Kidney epithelial cell (primary cell): ENCODE measurements at places on chromosomes 12 and 14.
A peak's percentile ranks its signal among the peaks of the same experiment; 100 is the strongest.

DNA sequence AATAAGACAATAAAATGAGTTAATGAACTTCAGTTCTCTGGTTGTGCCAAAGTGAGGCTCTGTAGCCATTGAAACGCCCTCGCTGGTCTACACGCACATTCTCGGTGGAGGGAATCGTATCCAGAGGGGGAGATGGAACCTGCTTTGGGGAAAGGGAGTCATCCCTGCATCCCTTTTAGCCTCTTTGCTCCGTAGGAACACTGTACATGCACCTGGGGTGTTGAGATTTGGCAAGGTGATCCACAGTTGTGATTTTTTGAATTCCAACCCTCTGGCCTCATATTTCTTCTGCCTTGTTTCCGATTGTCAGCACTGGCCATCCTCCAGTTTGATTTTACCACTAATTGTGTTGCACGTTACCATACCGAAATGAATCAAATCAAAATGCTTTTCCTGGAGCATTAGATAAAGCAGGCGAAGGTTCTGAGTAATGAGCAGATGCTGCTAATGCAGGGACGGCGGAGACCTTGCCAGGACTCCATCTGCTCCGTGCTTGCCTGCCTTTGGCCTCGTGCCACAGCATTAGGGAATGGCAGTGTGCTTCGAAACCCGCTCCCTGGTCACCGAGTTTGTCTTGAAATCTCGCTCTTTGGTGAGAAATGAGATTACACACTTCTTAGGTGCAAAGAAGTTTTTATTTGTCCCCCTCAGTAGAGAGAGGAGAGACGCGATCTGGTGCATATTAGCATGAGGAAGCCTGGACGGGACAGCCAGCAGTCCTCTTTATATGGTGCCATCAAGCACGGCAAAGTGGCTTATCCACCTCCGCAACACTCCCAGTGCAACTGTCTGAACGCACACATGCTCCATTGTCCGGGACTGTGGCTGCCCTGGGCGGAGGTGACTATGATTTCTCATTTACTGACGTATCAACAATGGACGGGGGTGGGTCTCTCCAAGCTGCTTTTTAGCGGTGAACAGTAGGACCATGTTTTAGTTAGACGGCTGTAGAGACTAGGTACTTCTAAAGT lies 59.1 kb downstream of the FBXW8 start:
- DNase-seq: no peak

DNA sequence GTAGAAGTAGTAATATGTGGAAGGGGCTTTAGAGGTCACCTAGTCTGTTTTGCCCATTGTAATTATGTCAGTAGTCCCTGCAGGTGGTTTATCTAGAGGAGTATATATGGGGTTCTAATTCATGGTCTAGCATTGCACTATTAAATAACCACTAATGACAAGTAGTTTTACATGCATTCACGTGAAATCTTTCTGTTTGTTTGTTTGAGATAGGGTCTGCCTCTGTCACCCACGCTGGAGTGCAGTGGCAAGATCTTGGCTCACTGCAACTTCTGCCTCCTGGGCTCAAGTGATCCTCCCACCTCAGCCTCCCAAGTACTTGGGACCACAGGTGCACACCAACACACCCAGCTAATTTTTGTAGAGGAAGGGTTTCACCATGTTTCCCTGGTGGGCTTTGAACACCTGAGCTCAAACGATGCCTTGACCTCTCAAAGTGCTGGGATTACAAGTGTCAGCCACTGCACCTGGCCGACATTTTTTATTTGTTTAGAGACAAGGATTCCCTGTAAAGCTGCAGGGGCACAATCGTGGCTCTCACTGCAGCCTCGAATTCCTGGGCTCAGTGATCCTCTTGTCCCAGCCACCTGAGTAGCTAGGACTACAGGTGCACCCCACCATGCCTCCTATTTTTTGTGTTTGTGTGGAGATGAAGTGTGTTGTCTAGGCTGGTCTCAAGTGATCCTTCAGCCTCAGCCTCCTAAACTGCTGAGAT lies 12.0 kb upstream of the PSEN1 start:
- no peak for DNase-seq

DNA sequence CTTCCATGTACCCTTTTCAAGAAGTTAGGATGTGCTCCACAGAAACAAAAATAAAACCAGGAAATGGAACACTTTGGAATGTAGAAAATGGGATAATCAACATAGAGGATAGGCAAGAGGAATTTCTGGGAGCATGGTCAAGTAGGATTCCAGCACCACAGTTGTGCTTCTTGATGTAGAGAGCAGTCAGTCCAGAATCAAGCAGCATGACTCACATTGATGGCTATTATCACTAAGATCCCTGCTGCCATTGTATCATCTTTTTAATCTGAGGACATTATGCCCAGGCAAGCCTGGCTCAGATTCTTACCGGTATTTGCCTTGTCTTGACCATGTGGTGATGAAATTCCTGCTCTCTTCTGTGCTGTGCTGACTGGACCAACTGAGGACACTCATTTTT lies 5.7 kb downstream of the ETFRF1 start:
- DNase-seq: no peak

DNA sequence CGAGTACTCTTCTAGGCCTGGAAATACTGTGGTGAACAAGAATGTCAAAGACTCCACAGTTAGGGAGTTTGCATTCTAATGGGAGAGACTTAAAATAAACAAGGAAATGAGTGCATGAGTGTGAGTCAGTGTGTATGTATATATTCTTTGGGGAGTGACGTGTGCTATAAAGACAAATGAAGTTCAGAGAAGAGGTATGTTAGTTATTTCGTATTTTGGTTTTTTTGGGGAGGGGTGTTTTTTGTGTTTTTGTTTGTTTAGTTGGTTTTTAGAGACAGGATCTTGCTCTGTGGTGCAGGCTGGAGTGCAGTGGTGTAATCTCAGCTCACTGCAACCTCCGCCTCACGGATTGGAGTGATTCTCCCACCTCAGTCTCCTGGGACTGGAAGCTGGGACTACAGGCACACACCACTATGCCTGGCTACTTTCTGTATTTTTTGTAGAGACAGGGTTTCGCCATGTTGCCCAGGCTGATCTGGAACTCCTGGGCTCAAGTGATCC lies 74.3 kb downstream of the SRGAP1 start:
- DNase-seq: peak; percentile 67

DNA sequence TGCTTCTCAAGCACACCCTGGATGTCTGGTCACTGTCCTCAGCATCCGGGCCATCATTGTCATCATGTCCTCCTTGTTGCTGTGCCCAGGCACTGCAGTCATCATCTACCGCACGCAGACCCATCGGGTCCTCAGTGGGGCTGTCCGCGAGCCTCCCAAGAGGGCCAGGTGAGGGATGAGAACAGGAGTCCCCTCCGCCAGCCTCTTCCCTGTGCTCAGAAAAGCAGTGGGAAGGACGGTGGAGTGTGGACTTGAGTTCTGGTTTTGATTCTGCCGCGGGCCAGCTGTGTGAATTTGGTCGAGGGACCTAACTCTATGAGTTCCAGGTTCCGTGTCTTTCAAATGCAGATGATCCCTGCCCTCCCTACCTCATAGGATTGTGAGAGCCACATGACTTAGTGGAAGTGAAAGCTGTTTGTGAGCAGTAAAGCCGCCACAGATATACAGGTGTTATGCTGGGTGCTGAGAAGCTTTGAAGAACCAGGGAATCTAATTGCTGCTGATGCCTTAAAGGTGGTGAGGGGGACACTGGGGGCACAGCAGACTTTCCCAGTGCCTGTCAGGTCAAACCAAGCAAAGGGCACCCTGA lies 122.9 kb upstream of the RAP1B start:
- DNase-seq: no peak

GRCh38 chr12:132561427-132562156 lies 48.8 kb downstream of the LRCOL1 start:
- DNase-seq: no peak

DNA sequence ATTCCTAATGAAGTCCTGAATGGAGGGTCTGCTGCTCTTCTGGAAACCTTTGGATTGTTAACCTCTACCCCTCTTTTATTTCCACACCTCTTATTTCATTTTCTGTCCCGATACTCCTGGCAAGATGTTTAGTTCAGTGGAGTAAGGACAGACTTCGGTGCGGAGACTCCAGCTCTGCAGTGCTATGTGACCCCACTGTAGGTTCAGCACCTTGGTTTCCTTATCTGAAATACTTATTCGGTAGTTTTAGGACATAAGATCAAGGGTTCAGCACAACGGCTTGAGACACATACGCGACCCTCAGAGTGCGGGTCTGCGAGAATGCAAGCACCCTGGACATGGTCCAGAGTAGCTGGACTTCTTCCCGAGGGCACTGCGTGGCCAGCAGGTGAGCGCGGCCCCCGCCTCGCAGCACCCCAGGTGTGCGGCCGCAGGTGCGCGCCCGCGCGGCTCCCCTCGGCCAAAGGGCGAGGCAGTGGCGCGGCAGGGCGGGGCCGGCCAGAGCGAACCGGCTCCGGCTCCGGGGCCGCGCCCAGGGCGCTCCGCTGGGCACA lies 465 bp upstream of the FGD4 start:
- DNase-seq: no peak

GRCh38 chr14:77523109-77523508 lies 24.5 kb upstream of the ISM2 start:
- DNase-seq: no peak

- DNase-seq: no peak
Measured at GRCh38 chr12:28973491-28973890, 175.6 kb upstream of the FAR2 start.

GRCh38 chr12:74747305-74747704 lies 209.7 kb downstream of the ATXN7L3B start:
- DNase-seq: peak; percentile 16

- no peak for DNase-seq
Measured at GRCh38 chr12:99029511-99030271, 384.6 kb downstream of the APAF1 start.

DNA sequence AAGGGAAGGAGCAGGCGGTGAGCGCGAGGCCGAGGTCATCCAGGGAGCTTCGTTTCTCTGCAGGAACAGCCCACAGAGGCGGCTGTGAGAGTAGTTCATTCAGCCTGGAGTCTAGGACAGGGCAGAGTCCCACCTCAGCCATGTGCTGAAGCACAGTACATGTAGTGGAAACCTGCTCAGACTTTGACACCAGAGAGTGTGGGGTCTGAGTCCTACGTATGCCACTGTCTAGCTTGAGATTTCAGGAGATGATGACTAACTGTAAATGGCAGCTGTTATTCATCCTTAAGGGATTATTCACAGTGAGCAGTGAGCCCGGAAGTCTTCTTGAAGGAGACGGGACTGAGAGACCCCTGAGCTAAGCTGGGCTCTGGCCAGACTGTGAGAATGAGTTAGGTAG lies 938 bp upstream of the SLC6A13 start:
- DNase-seq: peak; percentile 48

- no peak for DNase-seq
Measured at GRCh38 chr12:15855646-15856045, 26.5 kb upstream of the STRAP start.

GRCh38 chr12:116662612-116663144 lies 75.2 kb downstream of the SPRING1 start:
- DNase-seq: no peak

DNA sequence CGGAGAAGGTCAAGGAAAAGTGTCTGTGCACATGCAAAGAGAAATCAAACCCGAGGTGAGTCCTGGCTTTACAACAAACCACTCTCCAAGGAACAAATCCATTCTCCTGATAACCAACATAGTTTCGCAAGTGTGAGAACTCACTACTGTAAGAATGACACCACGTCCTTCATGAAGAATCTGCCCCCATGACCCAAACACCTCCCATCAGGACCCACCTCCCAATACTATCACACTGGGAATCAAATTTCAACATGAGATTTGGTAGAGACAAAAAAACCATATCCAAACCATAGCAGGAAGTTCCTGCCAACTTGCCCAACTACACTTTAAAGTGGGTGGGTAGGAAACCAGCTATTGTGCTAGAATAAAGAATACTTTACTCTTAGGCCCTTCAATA lies 2.4 kb upstream of the ERC1 start:
- no peak for DNase-seq

GRCh38 chr14:74965486-74966153 lies 10.2 kb upstream of the PGF start:
- DNase-seq: no peak

DNA sequence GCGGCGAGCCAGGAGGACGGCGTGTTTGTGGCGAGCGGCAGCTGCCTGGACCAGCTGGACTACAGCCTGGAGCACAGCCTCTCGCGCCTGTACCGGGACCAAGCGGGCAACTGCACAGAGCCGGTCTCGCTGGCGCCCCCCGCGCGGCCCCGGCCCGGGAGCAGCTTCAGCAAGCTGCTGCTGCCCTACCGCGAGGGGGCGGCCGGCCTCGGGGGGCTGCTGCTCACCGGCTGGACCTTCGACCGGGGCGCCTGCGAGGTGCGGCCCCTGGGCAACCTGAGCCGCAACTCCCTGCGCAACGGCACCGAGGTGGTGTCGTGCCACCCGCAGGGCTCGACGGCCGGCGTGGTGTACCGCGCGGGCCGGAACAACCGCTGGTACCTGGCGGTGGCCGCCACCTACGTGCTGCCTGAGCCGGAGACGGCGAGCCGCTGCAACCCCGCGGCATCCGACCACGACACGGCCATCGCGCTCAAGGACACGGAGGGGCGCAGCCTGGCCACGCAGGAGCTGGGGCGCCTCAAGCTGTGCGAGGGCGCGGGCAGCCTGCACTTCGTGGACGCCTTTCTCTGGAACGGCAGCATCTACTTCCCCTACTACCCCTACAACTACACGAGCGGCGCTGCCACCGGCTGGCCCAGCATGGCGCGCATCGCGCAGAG lies 873 bp downstream of the PLXNC1 start:
- no peak for DNase-seq

GRCh38 chr12:125577334-125577733 lies 512.1 kb downstream of the AACS start:
- DNase-seq: no peak

DNA sequence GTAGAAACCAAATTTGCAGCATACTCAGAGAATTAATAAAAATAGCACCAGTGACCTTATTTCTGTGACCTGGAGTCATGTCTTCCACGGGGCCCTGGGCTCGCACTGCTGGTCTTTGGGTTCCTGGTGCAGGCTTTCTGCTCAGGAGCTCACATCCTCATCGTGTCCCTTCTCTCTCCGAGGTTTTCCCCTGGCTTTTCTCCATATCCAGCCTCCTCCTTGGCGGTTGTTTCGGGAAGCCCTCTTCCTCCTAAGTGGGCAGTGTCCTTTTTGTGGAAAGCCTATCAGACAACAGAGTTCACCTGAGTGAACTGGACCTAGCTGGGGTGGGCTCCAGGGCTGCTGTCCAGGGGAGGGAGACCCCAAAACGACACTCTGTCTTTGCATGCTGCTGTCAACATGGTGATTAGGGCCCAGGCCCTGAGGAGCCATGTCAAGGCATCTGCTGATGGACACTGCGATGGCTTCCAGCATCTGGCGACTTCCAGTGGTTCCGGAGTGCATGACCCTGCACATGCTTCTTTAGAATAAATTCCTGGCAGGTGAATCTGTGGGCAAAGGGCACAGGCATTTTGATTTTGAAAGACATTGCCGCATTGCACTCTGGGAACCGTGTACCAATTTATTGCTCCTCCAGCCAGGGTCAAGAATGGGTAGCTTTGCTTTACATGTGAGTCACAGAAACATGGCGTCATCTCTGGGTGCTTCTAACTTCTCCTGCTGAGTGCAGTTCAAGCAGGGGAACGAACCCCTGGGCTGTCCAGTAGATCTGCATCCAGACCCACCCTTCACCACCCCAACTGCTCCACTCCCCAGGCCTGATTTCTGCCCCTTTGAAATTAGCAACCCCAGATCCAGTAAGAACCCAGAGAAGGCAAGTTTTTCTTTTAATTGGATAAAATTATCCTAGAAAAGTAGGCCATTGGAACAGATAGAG lies 136.8 kb downstream of the ADGRD1 start:
- DNase-seq: no peak
